Right cardiac atrium (tissue), 5 donors: ENCODE measurements at places on chromosomes 1 and 21. TPM values are rescaled to one million over a fixed set of nuclear protein-coding genes. Genes with fewer than 3 reads are reported as not detected.
A peak's percentile ranks its signal among the peaks of the same experiment; 100 is the strongest.

DNA sequence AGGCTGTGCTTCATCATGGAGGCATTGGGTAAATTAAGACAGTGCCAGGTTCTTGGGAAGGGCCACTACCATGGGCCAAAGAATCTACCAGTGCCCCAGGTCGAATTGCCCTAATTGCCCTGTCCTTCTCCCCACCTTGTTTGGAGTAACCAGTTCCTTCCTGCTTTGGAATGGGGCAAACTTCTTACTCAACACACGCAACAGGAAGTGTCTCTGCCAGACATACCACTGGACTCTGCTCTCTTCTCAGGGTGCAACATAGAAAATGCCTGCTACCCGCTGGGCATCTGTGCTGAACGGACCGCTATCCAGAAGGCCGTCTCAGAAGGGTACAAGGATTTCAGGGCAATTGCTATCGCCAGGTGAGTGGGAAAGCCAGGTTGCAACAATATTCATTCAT, 15.8 kb downstream of the CDA start:
- no peak for DNase-seq

The SLC39A1 gene
- 61.3 TPM for polyA plus RNA-seq

GRCh38 chr1:117824616-117825015, 104.8 kb downstream of the GDAP2 start:
- peak; percentile 70 for DNase-seq

DNA sequence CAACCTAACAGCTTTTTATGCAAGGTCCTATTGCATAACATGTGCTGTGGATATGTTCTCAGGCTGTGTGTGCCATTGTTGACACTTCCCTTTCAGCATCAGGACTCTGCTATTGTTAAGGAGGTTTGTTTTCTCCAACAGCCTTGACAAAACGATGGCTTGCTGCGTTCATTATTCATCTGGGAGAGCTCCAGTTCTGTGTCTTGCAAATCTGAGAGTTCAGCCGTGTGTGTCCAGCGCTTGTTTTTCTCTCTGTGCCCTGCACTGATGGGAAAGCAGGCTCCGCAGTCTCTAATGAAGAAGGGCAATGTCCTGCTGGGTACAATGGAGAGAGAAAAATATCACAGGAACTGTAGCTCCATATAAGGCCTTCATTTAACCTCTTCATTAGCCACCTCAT, 63.7 kb downstream of the CLDN17 start:
- no peak for DNase-seq

DNA sequence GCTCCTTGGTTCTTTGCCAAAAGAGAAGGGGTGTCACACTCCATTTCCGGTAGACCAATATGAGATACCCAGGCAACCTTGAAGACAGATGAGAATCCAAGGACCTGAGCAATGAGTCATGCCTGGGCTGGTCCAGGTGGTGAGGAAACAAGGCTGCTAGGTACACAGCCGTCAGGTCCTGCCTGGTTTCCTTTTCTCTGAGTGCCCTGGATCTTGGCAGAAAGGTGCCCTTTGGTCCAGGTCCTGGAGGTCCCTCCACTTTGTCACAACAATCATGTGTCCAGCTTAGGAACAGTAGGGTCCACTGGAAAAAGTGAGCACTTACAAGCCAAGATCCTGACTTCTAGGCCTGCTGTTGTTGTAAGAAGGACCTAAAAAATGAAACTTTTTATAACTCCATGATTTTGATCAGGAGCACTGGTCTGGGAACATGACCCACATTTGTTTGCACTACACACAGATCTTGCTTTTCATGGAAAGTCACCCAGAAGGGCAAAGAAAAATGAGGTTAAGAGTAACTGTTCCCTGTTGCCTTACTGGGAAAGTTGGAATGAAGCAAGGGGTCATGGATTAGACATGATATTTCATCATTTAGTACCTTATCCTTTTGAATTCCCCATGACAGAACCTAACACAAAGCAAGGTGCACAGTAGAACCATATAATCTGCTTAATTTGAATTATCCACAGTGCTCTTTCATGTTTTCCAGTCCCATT, 94.7 kb downstream of the PAPPA2 start:
- DNase-seq = no peak

GRCh38 chr1:93143769-93144168, 36.4 kb downstream of the TMED5 start:
- no peak for DNase-seq
